Mesothelial cell of epicardium (in vitro differentiated cells): ENCODE measurements at places on chromosomes 11 and 22. TPM values are rescaled to one million over a fixed set of nuclear protein-coding genes. Genes with fewer than 3 reads are reported as not detected.

DNA sequence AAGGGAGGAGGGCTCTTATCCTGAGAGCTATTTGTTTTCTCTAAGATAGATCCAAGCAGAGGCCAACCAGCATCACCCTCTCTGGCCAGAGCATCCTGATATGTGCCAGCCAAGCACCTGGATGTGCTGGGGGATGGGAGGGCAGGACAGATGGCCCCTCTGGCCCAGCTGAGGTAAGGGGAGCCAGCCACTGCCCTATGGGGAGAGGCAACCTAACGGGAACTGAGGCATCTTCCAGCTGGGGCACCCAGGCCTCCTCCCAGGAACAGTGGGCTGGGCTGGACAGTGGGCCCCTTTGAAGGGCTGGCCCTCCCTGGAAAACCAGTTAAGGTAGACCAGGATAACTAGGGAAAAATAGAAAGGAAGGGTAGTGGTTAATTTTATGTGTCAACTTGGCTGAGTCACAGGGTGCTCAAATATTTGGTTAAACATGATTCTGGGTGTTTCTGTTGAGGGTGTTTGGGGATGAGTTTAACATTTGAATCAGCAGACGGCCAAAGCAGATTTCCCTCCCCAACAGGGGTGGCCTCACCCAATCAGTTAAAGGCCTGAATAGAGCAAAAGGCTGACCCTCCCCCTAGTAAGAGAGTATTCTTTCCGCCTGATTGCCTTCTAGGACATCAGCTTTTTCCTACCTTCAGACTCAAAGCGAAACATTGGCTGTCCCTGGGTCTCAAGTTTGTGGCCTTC lies 595.1 kb downstream of the BUD13 start:
- no peak for DNase-seq
- H3K4me3 ChIP-seq = no peak overlapping the region
- H3K4me1 ChIP-seq = peaks cover 18% of the 10 kb centered on the region
- H3K27ac ChIP-seq = no peak overlapping the region
- peaks cover 10% of the 10 kb centered on the region for H3K27me3 ChIP-seq
- no peaks in the 10 kb centered on the region for H3K36me3 ChIP-seq

DNA sequence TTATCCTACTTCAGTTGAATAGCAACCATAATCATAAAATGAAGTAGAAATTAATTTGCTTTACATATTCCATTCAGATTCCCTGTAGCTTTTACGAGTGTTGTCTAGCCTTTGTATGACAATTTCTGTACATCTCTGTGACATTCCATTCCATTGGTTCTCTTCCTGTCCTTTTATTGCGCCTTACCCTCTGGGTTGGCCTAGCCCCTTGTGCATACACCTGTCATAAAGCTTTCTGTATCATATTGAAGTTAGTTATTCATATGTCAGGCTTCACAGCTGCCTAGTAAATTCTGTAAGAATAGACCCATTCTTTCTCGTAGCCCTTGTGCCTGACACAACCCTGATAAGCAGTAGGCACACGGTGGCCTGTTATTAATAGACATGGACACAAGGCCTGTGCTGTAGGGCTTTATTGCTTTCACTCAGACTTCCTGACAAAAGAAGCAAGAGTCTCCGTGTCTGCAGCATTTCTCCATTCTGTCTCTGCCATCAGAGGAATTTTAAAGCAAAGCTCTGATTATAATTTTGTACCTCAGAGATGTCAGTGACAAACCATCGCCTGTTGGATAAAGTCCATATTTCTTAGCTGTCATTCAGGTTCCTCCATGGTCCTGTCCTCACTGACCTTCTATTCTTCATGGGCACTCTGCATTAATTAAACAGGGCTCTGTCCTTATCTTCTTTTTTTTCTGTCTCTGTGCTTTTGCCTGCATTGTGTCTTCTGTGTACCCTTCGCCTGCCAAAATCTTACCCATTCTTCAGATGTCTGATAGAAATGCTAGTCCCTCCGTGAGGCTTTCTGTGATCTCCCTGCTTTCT lies 49.4 kb downstream of the BID start:
- DNase-seq = no peak
- H3K36me3 ChIP-seq = peaks cover 14% of the 10 kb centered on the region
- no peak overlapping the region for H3K27ac ChIP-seq

The SPINDOC gene
- 55.5 to 63.7 TPM (median 60.1 TPM) in 3 replicates for total RNA-seq

The ELF5 gene
- 2.1 to 2.4 TPM (median 2.2 TPM) in 3 replicates for total RNA-seq

GRCh38 chr11:130781931-130782330 lies 134.3 kb downstream of the SNX19 start:
- no peaks in the 10 kb centered on the region for H3K36me3 ChIP-seq
- DNase-seq = no peak

GRCh38 chr22:37314315-37315074 lies 32.2 kb downstream of the CYTH4 start:
- H3K27ac ChIP-seq = no peak overlapping the region
- H3K4me3 ChIP-seq = no peak overlapping the region
- H3K27me3 ChIP-seq = peaks cover 16% of the 10 kb centered on the region

DNA sequence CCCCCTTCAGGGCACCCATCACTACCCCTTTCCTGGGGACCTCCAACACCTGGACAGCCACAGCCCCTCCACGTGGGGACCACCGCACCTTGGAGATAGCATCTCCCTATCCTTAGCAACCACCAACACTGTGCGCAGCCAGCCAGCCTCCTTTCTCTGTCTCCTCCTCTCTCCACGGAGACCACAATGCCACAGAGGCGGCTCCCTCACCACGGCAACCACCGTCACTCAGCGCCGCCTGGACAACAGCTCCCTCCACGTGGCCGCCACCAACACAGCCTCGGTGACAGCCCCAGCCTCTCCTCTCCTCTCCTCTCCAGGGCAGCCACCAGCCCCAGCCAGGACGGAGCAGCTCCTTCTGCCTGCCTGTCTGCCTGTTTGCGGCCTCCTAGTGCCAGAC lies 10.5 kb downstream of the ELFN2 start:
- no peaks in the 10 kb centered on the region for H3K36me3 ChIP-seq
- peaks cover 13% of the 10 kb centered on the region for H3K4me1 ChIP-seq
- no peak for DNase-seq
- no peak overlapping the region for H3K4me3 ChIP-seq
- H3K27ac ChIP-seq = no peak overlapping the region
- H3K27me3 ChIP-seq = peaks cover 74% of the 10 kb centered on the region

GRCh38 chr11:34706709-34707461 lies 86.0 kb downstream of the EHF start:
- DNase-seq = no peak
- H3K27ac ChIP-seq = no peak overlapping the region
- no peaks in the 10 kb centered on the region for H3K27me3 ChIP-seq
- H3K4me3 ChIP-seq = no peak overlapping the region
- peaks cover 95% of the 10 kb centered on the region for H3K36me3 ChIP-seq
- no peaks in the 10 kb centered on the region for H3K4me1 ChIP-seq

DNA sequence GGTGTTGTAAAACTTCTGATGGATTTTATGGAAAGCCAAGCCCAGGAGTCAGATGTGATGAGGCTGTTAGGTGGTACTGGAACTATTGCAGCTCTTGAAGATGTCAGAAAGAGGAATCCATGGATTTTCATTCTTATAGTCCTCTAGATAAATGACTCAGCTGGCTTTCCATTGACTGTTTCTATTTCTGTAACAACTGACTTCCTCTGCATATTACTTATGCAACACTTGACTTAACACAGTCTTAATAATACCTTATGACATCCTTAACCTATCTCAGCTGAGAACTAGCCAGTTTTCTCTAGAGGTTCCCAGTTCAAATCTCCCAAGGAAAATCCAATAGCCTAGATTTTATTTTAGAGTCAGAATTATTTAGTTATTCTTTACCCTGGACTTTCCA lies 263.8 kb downstream of the LUZP2 start:
- no peaks in the 10 kb centered on the region for H3K27me3 ChIP-seq
- H3K36me3 ChIP-seq = no peaks in the 10 kb centered on the region
- H3K4me1 ChIP-seq = peaks cover 10% of the 10 kb centered on the region
- H3K4me3 ChIP-seq = no peak overlapping the region

- H3K4me3 ChIP-seq = no peak overlapping the region
- H3K27me3 ChIP-seq = peaks cover 5% of the 10 kb centered on the region
- peaks cover 2% of the 10 kb centered on the region for H3K4me1 ChIP-seq
- H3K27ac ChIP-seq = no peak overlapping the region
Measured at GRCh38 chr11:4665424-4665823, 21.6 kb downstream of the OR51E1 start.

The IRF7 gene
- total RNA-seq = 20.8 to 24.5 TPM (median 21.9 TPM) in 3 replicates

The DDX25 gene
- 0.98 to 1.7 TPM (median 1.1 TPM) in 3 replicates for total RNA-seq
